Pancreas (tissue), 10 donors: ENCODE measurements at places on chromosomes 4 and X. TPM values are rescaled to one million over a fixed set of nuclear protein-coding genes. Genes with fewer than 3 reads are reported as not detected.

SMC1A gene
- total RNA-seq: 18.5 TPM

DNA sequence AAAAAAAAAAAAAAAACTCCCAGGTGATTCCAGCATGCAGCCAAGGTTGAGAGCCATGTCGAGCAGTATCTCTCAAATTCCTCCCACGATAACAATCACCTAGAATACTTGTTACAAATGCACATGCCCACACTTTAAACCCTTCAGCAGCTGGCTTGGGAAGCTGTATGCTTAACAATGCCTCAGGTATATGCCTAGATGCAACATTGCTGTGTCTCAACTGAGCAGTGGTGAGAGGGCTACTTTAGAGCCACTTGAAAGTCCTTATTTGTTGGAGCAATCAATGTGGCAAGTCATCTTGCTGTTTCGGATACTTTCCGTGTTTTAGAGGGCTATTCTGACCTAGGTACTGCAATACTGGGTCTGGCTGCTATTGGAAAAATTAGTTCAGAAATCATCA lies 487.4 kb downstream of the INPP4B start:
- H3K4me1 ChIP-seq: peaks cover 17% of the 10 kb centered on the region
- H3K4me3 ChIP-seq: no peak overlapping the region
- H3K27ac ChIP-seq: no peak overlapping the region

MAGIX gene
- total RNA-seq: 7.7 TPM

GRCh38 chr4:14902342-14902741 lies 99.9 kb upstream of the CPEB2 start:
- no peaks in the 10 kb centered on the region for H3K36me3 ChIP-seq
- no peak overlapping the region for H3K27ac ChIP-seq
- H3K4me3 ChIP-seq: no peak overlapping the region
- DNase-seq: no peak
- H3K27me3 ChIP-seq: no peaks in the 10 kb centered on the region

GRCh38 chr4:123836851-123837595 lies 440.4 kb downstream of the SPRY1 start:
- no peaks in the 10 kb centered on the region for H3K36me3 ChIP-seq
- H3K27ac ChIP-seq: no peak overlapping the region
- H3K27me3 ChIP-seq: no peaks in the 10 kb centered on the region

- no peaks in the 10 kb centered on the region for H3K36me3 ChIP-seq
- peaks cover 22% of the 10 kb centered on the region for H3K4me1 ChIP-seq
- DNase-seq: no peak
- no peak overlapping the region for H3K4me3 ChIP-seq
These were observed 3.9 kb downstream of the PCDH10 start for GRCh38 chr4:133152831-133153481.
